ENCODE measurements at places on chromosomes 12 and 14.

GRCh38 chr12:88585077-88585476, 4.8 kb upstream of the KITLG start:
- DNase-seq: no peak

- DNase-seq: no peak
Observed at GRCh38 chr14:20714593-20715250, 26.2 kb downstream of the ANG start.

GRCh38 chr14:92651106-92651757, 97.2 kb downstream of the LGMN start:
- peak; percentile 94 for DNase-seq

- no peak for DNase-seq
Observed at GRCh38 chr12:89306827-89307473, 45.4 kb downstream of the DUSP6 start.

- no peak for DNase-seq
Observed at GRCh38 chr12:6373022-6373787, 2.2 kb downstream of the SCNN1A start.

DNA sequence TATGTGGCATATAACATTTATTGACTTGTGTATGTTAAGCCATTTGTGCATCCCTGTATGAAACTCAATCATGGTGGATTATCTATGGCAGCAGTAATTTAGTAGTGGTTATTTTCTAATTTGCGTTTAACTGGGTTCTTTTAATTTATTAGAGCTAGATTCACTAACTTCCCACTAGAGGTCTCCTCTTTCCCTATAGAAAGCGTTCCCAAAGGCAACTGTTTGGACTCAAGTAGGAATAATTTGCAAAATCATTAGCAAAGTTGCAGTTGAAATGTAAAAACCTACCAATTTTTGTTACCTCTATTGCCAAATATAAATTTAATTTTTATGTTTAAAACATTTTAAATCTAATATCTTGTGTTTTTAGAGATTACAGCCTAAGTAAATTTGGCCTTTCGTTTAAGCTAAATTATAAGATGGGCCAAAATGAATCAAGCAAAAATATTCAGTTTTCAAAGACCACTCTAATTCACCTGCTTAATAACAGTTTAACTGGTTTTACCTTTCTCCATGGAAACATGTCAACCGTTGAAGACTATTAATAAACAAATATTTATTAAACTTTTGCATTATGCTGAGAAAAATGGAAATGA, 6.0 kb downstream of the DMAC2L start:
- DNase-seq: no peak

DNA sequence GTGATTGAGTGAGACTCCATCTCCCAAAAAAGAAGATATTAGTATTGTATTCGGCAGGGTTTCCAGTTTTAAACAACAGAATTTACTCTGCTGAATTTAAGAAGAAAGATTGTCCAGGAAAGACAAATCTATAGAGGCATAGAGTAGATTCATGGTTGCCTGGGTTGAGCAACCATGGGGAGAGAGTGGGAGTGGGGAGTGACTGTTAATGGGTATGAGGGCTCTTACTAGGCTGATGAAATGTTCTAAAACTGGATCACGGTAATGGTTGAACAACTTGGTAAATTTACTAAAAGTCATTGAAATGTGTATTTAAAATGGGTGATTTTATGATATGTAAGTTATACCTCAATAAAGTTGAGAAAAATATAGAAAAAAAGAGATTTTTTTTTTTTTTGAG, 13.9 kb upstream of the C12orf76 start:
- DNase-seq: no peak

DNA sequence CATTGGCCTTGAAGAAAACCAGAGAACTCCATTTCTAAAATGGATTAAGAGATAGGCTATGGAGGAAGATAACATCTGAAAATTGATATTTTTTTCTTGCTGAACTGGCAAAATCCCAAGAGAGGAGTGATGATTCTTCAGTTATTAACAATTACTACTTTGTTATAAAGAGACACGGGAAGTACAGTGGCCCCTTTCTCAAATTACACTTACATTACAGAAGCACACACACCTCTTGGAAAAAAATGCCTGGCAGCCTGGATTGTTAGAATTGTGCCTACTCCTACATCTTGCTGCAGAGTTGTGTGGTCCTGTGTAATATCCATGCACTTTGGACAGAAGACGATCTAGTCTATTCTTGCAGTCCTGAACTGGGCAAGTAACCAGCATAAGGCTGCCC, 71.7 kb downstream of the TGFB3 start:
- DNase-seq: no peak

- peak; percentile 91 for DNase-seq
Observed at GRCh38 chr12:112978163-112979040, at the start of gene OAS2. Gene OAS2, plus strand, starts transcription at chr12:112978519. Its CDS starts 90 bp downstream, at chr12:112978609.

All from activated CD8-positive, alpha-beta T cell treated with anti-CD3 and anti-CD28 coated beads for 36 hours (primary cell).